ENCODE measurements at places on chromosomes 3 and 15.

DNA sequence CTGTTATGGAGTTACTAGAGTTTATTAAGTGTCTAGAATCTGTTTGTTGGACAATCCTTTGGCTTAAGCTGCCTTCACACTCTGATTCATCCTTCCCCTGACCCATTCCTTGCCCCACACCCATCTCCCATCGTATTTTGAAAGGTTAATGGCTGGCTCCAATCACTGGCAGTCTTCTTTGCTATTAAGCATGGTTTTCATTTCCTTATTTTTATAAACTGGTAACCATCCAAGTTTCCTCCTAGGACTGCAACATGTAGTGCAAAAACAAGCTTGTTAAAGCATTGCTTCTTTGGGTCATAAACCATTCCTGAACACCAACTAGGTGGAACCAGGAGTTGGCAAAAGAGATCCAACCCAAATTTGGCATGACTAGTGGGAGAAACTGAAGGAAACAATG, 148.4 kb downstream of the DTWD1 start:
- DNase-seq, result no peak

DNA sequence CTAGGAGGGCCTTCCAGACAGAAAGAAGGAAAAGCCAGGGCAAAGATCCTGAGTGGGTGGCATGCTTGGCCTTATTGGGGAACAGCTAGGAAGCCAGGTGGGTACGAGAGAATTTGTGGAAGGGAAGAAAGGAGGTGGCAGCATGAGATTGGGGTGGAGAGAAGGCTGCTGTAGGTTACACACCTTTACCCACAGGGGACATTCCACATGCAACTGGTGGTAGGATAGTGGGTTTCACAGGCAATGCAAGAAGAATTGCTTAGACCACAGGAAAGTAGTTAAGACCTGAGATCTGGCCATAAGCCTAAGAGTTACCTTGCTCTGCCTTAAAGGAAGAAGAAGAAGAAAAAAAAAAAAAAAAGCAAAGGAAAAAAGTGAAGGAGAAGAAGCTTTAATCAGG, 19.8 kb downstream of the ANP32A start:
- DNase-seq, result no peak

GRCh38 chr15:95078003-95078402, 846.6 kb downstream of the MCTP2 start:
- no peak for DNase-seq

GRCh38 chr15:88022716-88023115, 233.8 kb downstream of the NTRK3 start:
- DNase-seq, result no peak

GRCh38 chr3:8777201-8777977, 8.0 kb upstream of the OXTR start:
- DNase-seq, result no peak

- DNase-seq, result no peak
These were observed 171.8 kb downstream of the TMEM108 start for GRCh38 chr3:133209871-133210550.

DNA sequence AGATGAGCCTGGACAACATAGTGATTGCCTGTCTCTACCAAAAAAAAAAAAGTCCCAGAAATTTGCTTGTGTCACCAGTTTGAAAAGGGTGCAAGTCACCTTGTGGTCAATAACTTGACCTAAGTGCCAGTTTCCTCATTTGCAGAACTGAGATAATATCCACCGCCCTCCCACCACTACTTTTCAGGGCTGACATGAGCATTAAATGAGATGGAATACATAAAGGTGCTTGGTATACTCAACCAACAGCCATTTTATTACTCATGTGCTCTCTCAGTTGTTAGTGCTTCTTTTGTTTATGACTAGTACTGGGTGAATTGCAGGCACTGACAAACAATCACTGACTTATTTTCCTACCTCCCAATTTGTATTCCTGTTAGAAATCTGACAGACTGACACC, 340.5 kb upstream of the SATB1 start:
- no peak for DNase-seq

DNA sequence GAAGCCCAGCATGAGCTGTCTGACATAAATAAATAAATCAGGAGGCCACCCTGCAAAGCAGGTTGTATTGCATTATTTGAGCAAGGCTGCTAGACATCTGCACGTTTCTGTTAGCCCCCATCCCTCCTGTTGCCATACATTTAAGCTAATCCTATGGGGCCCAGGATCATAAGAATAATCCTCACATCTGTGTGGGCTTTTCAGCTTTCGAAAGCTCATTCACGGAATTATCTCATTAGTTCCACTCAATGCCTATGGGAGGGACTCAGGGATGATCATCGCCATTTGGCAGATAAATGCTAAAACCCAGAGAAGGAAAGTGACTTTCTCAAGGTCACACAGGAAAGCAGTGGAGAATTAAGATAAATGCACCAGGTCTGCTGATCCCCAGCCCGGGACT, 123.4 kb downstream of the TLE3 start:
- no peak for DNase-seq

- DNase-seq, result peak; percentile 40
These were observed 15.6 kb downstream of the TMEM158 start for GRCh38 chr3:45210308-45211041.

- no peak for DNase-seq
These were observed 129.3 kb upstream of the CD96 start for GRCh38 chr3:111412656-111413055.

- DNase-seq, result no peak
These were observed at the start of gene CPNE9 for GRCh38 chr3:9703736-9704346. Gene CPNE9 (plus strand): TSS chr3:9703833. CDS start chr3:9703997, 164 bp downstream.

- DNase-seq, result no peak
These were observed 58.1 kb downstream of the TM4SF4 start for GRCh38 chr3:149532489-149533180.

GRCh38 chr3:177598097-177598833, 401.0 kb upstream of the TBL1XR1 start:
- no peak for DNase-seq

GRCh38 chr3:112736805-112737566, 96.0 kb upstream of the CCDC80 start:
- no peak for DNase-seq

DNA sequence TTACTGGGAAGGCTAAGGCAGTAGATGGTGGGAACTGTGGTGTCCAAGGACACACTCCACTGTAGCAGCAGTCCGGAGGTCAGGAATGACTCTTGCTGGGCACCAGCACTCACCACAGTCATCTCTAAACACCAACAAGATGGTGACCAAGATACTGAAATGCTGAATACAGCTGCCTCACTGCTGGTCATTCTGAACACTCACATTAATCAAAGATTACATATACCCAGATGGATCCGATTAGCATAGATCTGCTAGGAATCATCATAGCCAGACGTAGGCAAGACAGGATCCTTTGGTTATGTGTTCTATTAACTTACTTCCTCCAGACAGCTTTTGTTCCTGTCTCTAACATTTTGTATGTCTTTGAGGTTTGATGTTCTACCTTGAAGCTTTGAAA, 134.9 kb upstream of the BFSP2 start:
- DNase-seq, result no peak

DNA sequence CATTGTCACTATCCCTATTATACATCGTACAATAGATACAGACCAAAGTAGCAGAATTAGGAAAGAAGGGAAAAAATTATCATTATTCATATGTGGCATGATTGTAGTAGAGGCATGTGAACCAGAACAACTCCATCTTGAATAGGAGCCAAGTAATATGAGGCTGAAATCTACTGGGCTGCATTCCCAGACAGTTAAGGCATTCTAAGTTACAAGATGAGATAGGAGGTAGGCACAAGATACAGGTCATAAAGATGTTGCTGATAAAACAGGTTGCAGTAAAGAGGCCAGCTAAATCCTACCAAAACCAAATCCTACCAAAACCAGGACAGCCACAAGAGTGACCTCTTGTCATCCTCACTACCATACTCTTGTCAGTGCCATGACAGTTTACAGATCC, 1035.4 kb upstream of the SEMA6D start:
- DNase-seq, result no peak

DNA sequence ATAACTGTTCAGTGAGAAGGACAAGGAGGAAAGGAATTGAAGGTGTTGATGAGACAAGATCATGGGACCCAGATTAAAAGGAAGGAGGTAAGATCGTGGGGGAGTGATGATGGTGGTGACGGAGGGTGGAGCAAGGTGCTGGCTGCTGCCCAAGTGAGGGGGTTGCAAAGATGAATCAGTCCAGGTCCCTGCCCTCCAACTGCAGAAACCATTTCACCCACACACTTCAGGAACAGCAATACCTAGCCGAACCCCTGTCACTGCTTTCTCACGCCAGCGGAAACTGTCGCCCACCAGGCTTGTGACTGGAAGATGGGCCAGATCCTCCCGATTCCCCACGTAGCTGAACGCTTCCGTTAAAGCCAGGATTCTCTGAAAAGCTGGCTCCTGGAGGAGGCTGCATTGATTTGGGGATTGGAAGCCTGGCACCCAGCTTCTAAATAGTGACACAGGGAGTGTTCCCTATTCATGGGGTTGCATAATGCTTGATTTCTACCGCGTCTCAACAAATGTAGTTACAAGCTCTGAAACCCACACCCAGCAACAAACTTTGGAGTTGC, 3.2 kb upstream of the LSG1 start:
- DNase-seq, result no peak

DNA sequence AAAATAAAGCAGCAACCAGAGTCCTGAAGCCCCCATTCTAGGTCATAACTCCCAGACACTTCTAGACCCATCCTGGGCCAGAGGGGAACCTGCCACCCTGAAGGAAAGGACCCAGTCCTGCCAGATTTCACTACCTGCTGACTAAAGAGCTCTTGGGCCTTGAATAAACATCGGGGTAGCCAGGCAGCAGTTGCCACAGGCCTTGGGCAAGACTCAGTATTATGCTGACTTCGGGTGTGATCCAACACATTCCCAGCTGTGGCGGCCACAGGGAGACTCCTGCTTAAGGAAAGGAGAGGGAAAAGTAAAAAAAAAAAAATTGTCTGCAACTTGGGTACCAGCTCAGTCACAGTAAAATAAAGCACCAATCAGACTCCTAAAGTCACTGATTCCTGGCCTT, 23.8 kb downstream of the NEDD4 start:
- no peak for DNase-seq

DNA sequence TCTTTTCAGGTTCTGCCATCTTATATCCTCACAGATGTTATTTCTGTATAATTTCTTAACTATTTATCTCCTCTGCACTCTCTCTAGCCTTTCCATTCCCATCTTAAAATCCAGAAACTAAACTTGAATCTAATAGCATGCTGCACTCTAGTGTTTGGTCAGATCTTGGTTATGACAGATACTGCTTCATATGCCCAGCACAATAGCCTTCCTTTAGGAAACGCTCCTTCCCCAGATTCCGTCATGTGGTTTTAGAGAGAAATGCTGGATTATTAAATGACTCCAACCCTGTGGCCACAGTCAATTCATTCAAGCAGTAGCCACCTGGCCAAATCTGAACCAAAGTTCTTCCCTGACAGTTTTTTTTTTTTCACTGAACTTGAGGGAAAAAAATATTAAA, 19.4 kb downstream of the RASGRP1 start:
- no peak for DNase-seq

GRCh38 chr3:174270841-174271240, 588.3 kb upstream of the NAALADL2 start:
- DNase-seq, result no peak

GRCh38 chr3:188212308-188212969, 58.5 kb downstream of the LPP start:
- DNase-seq, result no peak

DNA sequence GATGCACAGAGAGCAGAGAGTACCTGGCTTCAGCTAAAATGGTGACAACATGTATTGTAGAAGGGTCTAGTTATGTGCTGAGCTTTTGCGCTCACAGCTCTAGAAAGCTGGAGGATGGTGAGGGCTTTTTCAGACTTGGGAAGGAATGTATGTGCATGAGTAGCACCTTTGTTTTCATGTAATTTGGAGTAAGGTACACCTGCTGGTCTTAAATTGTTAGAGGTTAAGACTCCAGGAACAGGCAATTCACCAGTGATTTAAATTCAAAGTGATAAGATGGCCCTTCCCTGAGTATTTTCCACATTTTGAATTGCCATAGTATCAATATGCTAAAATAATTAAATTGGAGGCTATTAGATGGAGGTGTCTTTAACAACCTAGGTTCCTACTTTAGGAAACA, 436.4 kb upstream of the GOLIM4 start:
- no peak for DNase-seq

DNA sequence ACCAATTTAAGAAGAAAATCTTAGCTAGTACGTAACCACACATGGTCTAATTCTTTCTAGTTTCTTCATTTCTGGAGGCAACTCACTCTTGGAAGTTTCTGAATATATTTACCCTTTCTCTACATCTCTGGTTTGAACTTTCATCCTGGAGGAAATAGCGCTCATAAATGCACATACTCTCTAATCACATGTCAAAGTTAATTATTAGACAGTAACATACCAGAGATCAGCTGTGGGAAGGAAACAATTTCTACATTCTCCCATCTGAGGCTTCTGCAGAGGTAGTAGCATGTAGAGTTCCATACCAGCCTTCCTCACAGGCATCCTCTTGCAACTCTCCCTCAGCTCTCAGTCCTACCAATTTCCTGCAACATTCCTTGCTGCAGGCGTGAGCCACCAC, 132.5 kb downstream of the RBPMS2 start:
- DNase-seq, result no peak

- DNase-seq, result no peak
These were observed 242.2 kb upstream of the ZPLD1 start for GRCh38 chr3:102192575-102192974.

Measured in NCI-H345 (cell line).